MM.1S (cell line): ENCODE measurements at places on chromosomes 12 and 14.

DNA sequence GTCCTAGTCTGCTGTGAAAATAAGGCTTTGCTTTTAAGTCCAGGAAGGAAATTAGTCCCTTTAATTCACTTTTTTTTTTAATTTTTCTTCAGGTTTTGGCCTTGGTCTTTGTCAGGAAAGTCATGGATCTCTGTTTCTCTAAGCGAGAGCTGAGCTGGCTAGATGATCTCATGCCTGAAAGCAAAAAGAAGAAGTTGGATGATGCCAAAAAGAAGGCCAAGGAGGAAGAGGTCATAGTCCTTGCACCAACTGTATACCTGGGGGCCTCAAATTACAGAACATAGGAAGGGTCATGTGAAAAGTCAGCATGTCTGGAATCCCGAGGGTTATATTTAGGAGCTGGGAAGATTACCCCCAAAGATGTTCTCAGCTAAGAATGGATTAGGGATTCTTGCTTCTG lies 72.3 kb downstream of the SLC4A8 start:
- H3K4me3 ChIP-seq = no peak overlapping the region
- no peak overlapping the region for H3K27ac ChIP-seq
- no peak for DNase-seq
- no peaks in the 10 kb centered on the region for H3K4me1 ChIP-seq
- no peaks in the 10 kb centered on the region for H3K27me3 ChIP-seq

GRCh38 chr12:76083904-76084862 lies at the start of gene NAP1L1:
Gene NAP1L1, minus strand, starts transcription at chr12:76084685. Its CDS starts 10,466 bp downstream, at chr12:76074219.
- no peaks in the 10 kb centered on the region for H3K36me3 ChIP-seq
- peak within 1 kb of the TSS; percentile 94 for H3K27ac ChIP-seq
- H3K27me3 ChIP-seq = no peaks in the 10 kb centered on the region

GRCh38 chr12:78120866-78121560 lies 290.3 kb downstream of the NAV3 start:
- no peak overlapping the region for H3K4me3 ChIP-seq
- peak; percentile 44 for DNase-seq
- H3K36me3 ChIP-seq = no peaks in the 10 kb centered on the region
- no peak overlapping the region for H3K27ac ChIP-seq
- no peaks in the 10 kb centered on the region for H3K27me3 ChIP-seq

- no peaks in the 10 kb centered on the region for H3K36me3 ChIP-seq
- H3K27ac ChIP-seq = no peak overlapping the region
- H3K4me1 ChIP-seq = no peaks in the 10 kb centered on the region
- no peak for DNase-seq
Measured at GRCh38 chr14:99066378-99066777, 205.6 kb downstream of the BCL11B start.

DNA sequence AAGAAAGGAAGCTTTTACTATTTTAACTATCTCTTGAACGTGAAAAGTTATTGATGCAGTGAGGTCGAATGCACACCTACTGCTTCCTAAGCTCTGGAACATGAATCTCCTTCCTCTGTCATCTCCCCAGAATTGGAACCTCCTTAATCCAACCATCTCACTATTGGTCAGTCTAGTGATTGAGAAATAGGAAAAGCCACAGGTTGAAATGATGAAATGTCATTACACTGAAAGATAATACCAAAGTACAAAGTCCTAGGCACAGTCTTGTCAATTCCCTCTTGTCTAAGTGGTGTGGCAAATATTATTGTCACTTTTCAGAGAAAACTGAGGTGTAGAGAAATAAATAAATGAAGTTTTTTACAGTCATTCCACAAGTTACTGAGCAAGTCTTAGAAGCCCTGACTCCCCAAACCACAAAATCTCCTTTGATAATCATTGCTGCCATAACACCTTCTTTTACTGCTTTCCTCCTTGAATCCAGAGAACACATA lies 19.5 kb upstream of the HIGD1C start:
- no peaks in the 10 kb centered on the region for H3K27me3 ChIP-seq
- H3K27ac ChIP-seq = no peak overlapping the region
- no peak overlapping the region for H3K4me3 ChIP-seq
- DNase-seq = no peak

- H3K27ac ChIP-seq = no peak overlapping the region
- DNase-seq = no peak
- no peaks in the 10 kb centered on the region for H3K4me1 ChIP-seq
- no peak overlapping the region for H3K4me3 ChIP-seq
- H3K27me3 ChIP-seq = no peaks in the 10 kb centered on the region
Measured at GRCh38 chr12:27385766-27386564, 53.3 kb downstream of the BMAL2 start.

GRCh38 chr14:77862154-77862786 lies 62.4 kb downstream of the ADCK1 start:
- no peak overlapping the region for H3K4me3 ChIP-seq
- peak; percentile 36 for DNase-seq
- no peaks in the 10 kb centered on the region for H3K27me3 ChIP-seq
- H3K36me3 ChIP-seq = no peaks in the 10 kb centered on the region
- H3K27ac ChIP-seq = no peak overlapping the region

- peaks cover 5% of the 10 kb centered on the region; the same call in 1 of the 2 replicates for H3K36me3 ChIP-seq
- no peaks in the 10 kb centered on the region for H3K27me3 ChIP-seq
- H3K27ac ChIP-seq = peak within 1 kb of the TSS; percentile 81; the same call in 1 of the 2 replicates
- H3K4me1 ChIP-seq = no peaks in the 10 kb centered on the region
- H3K4me3 ChIP-seq = peak within 1 kb of the TSS; percentile 96
- peak; percentile 77 for DNase-seq
Measured at GRCh38 chr12:63779498-63780481, at the start of gene RXYLT1. Gene RXYLT1, plus strand, starts transcription at chr12:63779909. Its CDS starts 52 bp downstream, at chr12:63779961.

- no peak overlapping the region for H3K27ac ChIP-seq
- H3K36me3 ChIP-seq = no peaks in the 10 kb centered on the region
- no peaks in the 10 kb centered on the region for H3K4me1 ChIP-seq
- H3K4me3 ChIP-seq = no peak overlapping the region
- DNase-seq = no peak
- H3K27me3 ChIP-seq = no peaks in the 10 kb centered on the region
Measured at GRCh38 chr14:99519347-99519881, 38.2 kb downstream of the CCNK start.

DNA sequence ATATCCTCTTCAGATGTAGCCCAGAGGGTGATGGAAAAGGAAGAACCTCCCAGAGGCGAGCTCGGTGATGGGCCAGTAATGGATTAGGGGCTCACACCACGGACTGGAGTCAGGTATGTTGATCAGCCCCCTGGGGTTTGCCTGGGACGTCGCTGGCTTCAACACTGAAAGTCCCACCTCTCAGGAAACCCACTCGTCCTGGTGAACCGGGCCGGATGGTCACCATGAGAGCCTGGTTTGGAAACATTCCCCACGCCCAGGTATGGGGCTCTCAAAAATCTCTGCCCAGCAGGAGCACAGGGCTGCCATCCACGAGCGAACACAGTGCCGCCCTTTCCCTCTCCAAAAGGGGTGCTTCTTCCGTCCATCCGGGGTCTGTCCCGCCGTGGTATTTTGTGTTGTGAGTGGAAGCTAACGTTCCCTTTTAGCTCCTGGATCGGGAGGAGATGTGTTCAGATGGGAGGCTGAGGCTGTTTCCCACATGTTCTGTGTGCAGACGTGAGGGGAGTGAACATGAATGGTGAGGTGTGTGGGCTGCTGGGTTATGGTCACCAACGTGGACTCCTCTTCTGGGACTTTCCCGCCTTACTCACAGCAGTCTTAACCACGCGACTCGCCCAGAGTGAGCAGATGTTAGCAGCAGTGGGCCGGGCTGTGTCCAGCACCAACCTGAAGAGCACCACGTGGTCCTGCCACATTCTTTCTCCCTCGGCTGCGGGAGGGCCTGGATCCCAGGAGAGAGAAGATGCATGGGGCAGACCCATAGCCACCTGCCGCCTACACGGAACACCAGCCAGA lies 139.2 kb downstream of the KIF26A start:
- H3K4me3 ChIP-seq = no peak overlapping the region
- H3K27me3 ChIP-seq = peaks cover 52% of the 10 kb centered on the region
- H3K36me3 ChIP-seq = no peaks in the 10 kb centered on the region
- no peak for DNase-seq

DNA sequence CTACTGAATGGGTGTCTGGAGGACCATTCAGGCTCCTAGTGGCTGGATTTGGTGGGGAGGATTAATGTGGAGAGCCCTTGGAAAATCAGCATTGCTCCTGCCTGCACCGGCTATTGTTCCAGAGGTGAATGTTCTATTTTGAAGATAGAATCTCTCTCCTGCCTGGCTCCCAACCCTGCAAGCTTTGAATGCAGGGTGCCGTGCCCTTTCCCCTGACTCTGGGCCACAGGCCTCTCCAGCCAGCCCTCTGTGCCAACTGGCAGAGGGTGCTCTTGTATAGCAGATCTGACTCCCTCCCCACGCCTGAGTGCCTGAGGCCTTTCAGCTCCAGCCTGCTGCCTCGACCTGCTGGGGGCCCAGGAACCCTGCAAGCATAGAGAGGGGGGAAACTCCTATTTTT lies 106.8 kb downstream of the TMEM260 start:
- no peaks in the 10 kb centered on the region for H3K36me3 ChIP-seq
- no peaks in the 10 kb centered on the region for H3K27me3 ChIP-seq
- H3K27ac ChIP-seq = no peak overlapping the region
- DNase-seq = no peak

DNA sequence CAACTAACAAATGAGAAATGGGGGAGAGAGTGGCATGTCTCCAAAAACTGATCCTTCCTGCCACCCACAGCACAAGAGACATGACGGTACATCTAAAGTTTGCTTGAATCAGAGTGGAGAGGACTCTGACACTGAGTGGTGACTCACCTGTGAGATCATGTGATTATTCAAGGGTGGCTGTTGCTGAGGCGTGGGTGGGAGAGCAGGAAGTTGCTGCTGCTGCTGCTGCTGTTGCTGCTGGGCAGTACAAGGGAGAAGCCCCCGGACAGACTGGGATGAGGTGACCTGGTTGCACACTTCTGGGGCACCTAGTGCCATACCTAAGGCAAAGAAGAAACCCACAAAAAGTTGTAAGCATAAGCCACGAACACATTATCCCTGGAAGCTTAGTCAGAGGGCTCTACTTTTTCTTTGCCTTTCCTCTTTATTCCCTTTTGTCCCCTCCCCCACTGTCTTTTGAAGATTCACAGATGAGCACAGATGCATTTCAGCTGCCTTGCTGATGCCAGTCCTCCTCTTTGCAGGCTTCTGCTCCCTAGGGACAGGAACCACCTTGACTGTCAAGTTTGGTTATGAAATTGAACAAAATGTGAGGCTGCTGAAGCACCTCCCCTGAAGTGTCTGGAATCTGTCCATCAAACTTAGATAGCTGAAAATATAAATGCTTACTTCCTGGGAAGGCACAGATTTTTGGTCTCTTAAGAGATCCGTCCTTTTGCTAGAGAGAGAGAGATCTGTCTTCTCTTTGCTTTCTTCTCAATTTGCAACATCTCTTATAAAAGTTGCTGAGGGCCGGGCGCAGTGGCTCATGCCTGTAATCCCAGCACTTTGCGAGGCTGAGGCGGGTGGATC lies 29.4 kb upstream of the STAC3 start:
- peaks cover 7% of the 10 kb centered on the region; the same call in 1 of the 2 replicates for H3K4me1 ChIP-seq
- no peaks in the 10 kb centered on the region for H3K27me3 ChIP-seq
- H3K36me3 ChIP-seq = no peaks in the 10 kb centered on the region
- DNase-seq = no peak
- H3K4me3 ChIP-seq = no peak overlapping the region
- H3K27ac ChIP-seq = no peak overlapping the region

- H3K27ac ChIP-seq = no peak overlapping the region
- no peak overlapping the region for H3K4me3 ChIP-seq
- H3K4me1 ChIP-seq = no peaks in the 10 kb centered on the region
- H3K27me3 ChIP-seq = no peaks in the 10 kb centered on the region
- H3K36me3 ChIP-seq = no peaks in the 10 kb centered on the region
Measured at GRCh38 chr14:99047441-99048031, 224.5 kb downstream of the BCL11B start.

DNA sequence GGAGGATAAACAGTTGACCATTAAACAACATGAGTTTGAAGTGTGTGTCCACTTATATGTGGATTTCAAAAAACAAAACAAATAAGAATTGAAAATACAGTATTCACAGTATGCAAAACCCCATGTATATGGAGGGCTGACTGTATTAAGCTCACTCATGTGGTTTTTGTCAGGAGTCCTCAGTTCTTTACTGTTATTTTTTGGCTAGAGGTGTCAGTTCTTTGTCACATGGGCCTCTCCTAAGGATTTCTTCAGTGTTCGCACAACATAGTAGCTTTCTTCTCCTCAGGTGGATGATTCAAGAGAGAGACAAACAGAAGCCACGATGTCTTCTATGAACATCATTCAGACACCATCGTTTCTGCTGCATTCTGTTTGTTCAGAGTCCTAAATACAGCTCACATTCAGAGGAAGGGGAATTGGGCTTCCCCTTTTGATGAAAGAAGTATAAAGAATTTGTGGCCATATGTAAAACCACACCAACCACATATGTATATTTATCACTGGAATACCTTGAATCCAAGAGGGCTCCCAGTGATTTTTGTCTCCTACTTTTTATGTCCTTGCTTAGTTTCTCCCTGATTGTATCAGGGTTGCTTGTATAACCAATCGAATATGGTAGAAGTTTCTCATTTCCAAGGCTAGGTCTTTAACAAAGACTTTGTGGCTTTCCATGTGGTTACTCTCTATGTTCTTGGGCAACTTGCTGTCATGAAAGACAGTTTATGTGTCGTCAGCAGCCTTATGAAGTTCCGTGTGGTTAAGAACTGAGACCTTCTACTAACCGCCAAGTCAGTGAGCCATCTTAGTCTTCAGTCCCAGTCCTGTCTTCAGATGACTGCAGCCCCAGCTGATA lies 18.9 kb downstream of the MNAT1 start:
- H3K4me3 ChIP-seq = no peak overlapping the region
- no peaks in the 10 kb centered on the region for H3K36me3 ChIP-seq
- DNase-seq = peak; percentile 79
- no peaks in the 10 kb centered on the region for H3K27me3 ChIP-seq

- H3K36me3 ChIP-seq = no peaks in the 10 kb centered on the region
- H3K27ac ChIP-seq = no peak overlapping the region
- no peak overlapping the region for H3K4me3 ChIP-seq
- H3K4me1 ChIP-seq = no peaks in the 10 kb centered on the region
- no peaks in the 10 kb centered on the region for H3K27me3 ChIP-seq
Measured at GRCh38 chr14:54722791-54723432, 156.0 kb downstream of the SAMD4A start.

DNA sequence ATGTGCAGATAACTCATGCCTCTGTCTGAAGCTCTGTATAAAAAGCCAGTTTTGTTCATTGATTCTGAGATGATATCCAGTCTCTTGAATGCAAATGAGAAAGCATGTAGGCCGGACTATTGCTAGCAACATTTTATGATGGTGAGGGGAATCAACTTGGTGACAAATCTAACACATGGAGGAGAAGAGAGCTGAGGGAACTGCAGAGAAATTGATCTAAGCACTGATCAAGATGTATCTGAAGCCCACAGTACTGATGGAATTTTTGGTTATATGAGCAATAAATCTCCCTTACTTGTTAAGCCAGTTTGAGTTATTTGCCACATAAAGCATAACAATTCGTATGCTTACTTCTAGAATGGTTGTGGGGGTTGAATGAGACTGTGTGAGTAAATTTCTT lies 295.6 kb upstream of the DDHD1 start:
- H3K27ac ChIP-seq = no peak overlapping the region
- H3K4me1 ChIP-seq = no peaks in the 10 kb centered on the region

DNA sequence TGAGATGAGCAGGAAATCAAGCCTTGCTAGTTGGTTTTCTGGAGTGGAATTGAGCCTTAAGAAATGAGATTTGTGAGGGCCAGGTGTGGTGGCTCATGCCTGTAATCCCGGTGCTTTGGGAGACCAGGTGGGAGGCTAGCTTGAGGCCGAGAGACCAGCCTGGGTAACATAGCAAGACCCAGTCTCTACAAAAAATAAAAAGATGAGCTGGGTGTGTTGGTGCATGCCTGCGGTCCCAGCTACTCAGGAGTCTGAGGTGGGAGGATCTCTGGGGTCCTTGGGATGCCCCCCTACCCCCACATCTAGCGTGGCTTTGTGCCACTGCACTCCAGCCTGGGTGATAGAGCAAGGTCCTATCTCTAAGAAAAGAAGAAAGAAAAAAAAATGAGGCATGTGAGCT lies 104.2 kb upstream of the RTL1 start:
- H3K27me3 ChIP-seq = peaks cover 5% of the 10 kb centered on the region; the same call in 1 of the 2 replicates
- no peak for DNase-seq
- peaks cover 11% of the 10 kb centered on the region for H3K4me1 ChIP-seq
- H3K36me3 ChIP-seq = no peaks in the 10 kb centered on the region
- no peak overlapping the region for H3K4me3 ChIP-seq
